T-helper 2 cell treated with Interferon-gamma antibody and Interleukin-4, amounts not matched to agents 100 ng/mL and 5 ng/mL, for 36 hours (primary cell): ENCODE measurements at places on chromosomes 5 and 9. TPM values are rescaled to one million over a fixed set of nuclear protein-coding genes. Genes with fewer than 3 reads are reported as not detected.

Gene KIF12
- total RNA-seq = not detected in 2 replicates

Gene PPP3R2
- total RNA-seq = not detected in 2 replicates

Gene IL3
- 0.82 TPM in 2 replicates for total RNA-seq

Gene CCL27
- 0.25 and 0.84 TPM in 2 replicates for total RNA-seq

Gene INSYN2B
- not detected in 2 replicates for total RNA-seq

Gene DAB2
- not detected in 2 replicates for total RNA-seq

Gene HMMR
- 46.1 and 46.6 TPM in 2 replicates for total RNA-seq

Gene QRFP
- not detected in 2 replicates for total RNA-seq
